ENCODE measurements at places on chromosomes 7 and 10.

DNA sequence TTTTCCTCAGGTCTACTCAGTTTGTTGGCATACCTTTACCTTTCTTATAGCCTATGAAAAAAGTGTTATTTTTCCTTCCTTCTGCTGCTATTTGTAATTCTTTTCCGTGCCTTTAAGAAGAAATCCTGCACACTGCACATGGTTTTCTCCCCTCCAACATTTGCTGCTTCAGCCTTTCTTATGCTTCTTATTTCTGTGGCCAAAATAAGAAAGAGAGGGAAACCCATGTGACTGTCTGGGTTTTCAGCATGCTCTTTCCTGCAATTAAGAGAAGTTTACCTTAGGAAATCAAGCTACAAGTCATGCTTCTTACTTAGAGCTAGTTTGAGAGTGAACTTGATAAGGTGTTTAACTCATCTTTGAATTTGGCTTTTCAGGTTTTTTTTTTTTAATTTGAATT, 11.0 kb downstream of the TBC1D12 start:
- DNase-seq = no peak

GRCh38 chr10:131214521-131215244, 96.8 kb downstream of the TCERG1L start:
- no peak for DNase-seq

GRCh38 chr7:36096460-36097095, 56.5 kb upstream of the EEPD1 start:
- DNase-seq = no peak

DNA sequence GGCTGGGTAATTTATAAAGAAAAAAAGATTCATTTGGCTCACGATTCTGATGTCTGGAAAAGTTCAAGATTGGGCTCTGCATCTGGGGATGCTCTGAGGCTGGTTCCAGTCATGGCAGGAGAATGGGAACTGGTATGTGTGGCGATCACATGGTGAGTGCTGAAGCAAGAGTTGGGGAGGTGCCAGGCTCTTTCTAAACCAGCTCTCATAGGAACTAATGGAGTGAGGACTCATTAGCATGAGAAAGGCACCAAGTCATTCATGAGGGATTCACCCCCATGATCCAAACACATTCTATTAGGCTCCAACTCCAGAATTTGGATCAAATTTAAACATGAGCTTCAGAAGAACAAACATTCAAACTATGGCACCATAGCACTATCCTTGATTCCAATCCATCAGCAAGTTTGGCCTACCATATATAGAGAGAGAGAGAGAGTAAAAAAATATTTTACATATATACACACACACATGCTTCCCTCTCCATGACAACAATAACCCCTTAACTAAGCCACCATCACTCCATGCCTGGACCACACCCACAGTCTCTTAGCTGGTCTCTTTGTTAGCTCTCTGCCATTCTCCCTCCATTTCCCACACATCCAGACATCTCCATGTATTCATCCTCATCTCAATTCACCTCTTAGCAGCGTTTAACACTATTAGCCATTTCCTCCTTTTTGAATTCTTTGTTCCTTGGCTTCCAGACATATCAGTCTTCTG, 57.9 kb downstream of the NPY start:
- DNase-seq = no peak

GRCh38 chr7:137953043-137953664, 48.7 kb downstream of the CREB3L2 start:
- no peak for DNase-seq

DNA sequence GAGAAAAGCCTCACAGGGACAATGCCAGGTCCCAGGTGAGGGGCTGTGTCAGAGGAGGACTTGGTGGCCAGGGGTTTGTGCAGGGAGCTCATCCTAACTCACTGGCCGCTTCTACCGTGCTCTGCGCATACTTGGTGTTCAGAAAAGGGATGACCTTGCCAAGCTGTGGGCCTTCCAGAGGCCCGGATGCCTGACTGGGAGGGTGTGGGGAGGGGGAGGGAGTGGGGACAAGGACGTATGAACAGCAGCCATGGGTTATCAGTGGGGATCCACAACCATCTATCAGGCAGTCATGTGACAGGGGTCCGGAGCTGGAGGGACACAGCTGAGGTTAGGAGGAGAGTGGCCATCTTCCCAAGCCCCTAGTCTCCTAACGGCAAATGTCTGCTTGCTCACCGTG, 6.2 kb downstream of the SFXN4 start:
- no peak for DNase-seq

- no peak for DNase-seq
These were observed 16.3 kb downstream of the SHH start for GRCh38 chr7:155795951-155796350.

- DNase-seq = no peak
These were observed 29.4 kb upstream of the SGMS1 start for GRCh38 chr10:50653142-50653541.

GRCh38 chr10:125407000-125407502, 246.7 kb upstream of the CTBP2 start:
- no peak for DNase-seq

GRCh38 chr7:47404010-47404409, 177.9 kb downstream of the TNS3 start:
- DNase-seq = no peak

- no peak for DNase-seq
These were observed 757 bp upstream of the PALS2 start for GRCh38 chr7:24572393-24572996.

GRCh38 chr7:29377718-29378117, 183.1 kb downstream of the CHN2 start:
- DNase-seq = no peak

GRCh38 chr7:1181640-1182039, 21.6 kb upstream of the ZFAND2A start:
- no peak for DNase-seq

DNA sequence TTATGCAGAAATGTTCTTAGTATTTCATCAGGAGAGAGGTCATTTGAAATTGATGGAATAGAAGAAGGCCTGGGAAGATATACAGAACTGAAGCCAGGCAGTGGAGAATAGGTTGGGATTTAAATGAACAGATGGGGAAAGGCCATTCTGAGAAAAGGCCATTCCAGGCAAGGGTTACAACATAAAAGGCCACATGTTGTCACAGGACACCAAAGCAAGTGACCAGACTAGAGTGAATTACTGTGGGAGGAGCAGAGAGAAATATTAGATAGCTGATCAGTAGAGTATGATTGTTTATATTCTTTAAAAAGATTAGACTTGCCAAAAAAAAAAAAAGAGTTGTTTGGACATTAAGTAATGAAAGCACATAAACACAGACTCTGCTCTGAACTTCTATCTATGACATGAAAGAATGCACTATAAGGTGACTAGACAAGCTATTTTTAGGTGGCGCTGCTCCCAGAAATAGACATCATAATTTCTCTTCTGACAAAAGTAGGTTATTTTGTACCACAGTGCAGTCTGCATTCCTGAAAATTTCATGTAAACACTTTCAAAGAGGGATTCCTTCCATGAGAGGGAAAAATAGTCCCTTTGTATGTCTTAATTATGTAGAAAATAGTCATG, 55.2 kb upstream of the DKK1 start:
- DNase-seq = no peak

GRCh38 chr7:148503900-148504487, 86.6 kb upstream of the C7orf33 start:
- no peak for DNase-seq

DNA sequence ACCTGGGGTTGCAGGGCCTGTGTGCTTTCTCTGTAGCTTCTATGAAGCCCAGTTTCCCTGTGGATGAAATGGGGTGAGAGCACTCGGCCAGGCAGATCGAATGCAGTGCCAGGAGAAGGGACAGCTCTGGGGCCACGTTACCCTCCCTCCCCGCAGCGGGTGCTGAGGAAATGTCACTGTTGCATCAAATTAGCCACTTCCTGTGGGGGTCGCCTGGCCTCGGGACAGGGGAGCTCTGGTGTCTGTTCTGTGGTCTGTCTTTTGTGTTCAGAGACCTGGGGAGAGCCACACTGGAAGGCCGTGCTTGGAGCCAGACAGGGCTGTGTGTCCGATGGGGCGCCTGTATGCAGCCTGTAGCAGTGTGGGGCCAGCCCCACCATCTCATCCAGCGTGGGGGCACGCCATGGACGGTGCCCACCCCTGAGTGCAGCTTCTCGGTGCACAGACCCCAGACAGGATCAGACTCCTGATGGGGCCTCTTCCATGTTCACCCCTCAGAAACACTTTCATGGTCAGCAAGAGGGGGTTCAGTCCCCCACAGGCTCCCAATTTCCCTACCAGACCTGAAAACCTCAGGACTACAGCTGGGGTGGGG, 13.6 kb downstream of the TTYH3 start:
- DNase-seq = no peak

GRCh38 chr10:9786101-9786500, 1231.6 kb upstream of the CELF2 start:
- DNase-seq = no peak

- DNase-seq = no peak
These were observed 34.6 kb downstream of the CARD11 start for GRCh38 chr7:3009086-3009485.
